ENCODE measurements at places on chromosomes 6 and 20. TPM values are rescaled to one million over a fixed set of nuclear protein-coding genes. Genes with fewer than 3 reads are reported as not detected.

Gene CDH26
- total RNA-seq = 6.4 TPM

Gene TENT5A
- 13.5 TPM for total RNA-seq

Gene GSTA1
- 1.4 TPM for total RNA-seq

Gene KCNG1
- 5.8 TPM for total RNA-seq

Gene BHLHE23
- total RNA-seq = not detected

Gene HAO1
- not detected for total RNA-seq

Gene CSTF1
- 50.3 TPM for total RNA-seq

Gene BEND6
- total RNA-seq = 2.5 TPM

Gene IPCEF1
- total RNA-seq = 8.8 TPM

Gene TPX2
- 16.1 TPM for total RNA-seq

Gene MAPK13
- total RNA-seq = 14.3 TPM

Gene GJA1
- total RNA-seq = 45.8 TPM

Gene TPBG
- total RNA-seq = 32.2 TPM

Gene GGTLC1
- total RNA-seq = not detected

Gene TFAP2C
- 1.2 TPM for total RNA-seq

Gene ARMH2
- total RNA-seq = not detected

Gene UST
- total RNA-seq = 12.3 TPM

Gene WFDC8
- not detected for total RNA-seq

Gene PAK5
- total RNA-seq = 0.06 TPM

Gene APOM
- total RNA-seq = 24.0 TPM

Gene LY6G6C
- not detected for total RNA-seq

Gene CPNE1
- total RNA-seq = 129 TPM

Gene RING1
- total RNA-seq = 39.8 TPM

Gene RIMS1
- 3.2 TPM for total RNA-seq

Gene DST
- total RNA-seq = 317 TPM

Gene ZC2HC1B
- 0.93 TPM for total RNA-seq

Gene C6orf15
- total RNA-seq = not detected

Gene SEMG1
- not detected for total RNA-seq

Gene TAGAP
- total RNA-seq = 3.3 TPM

Gene FOXA2
- not detected for total RNA-seq

Gene SLC52A3
- 4.3 TPM for total RNA-seq

Gene MLIP
- total RNA-seq = 5.0 TPM

Gene ECT2L
- total RNA-seq = 0.06 TPM

Gene GRM1
- 0.23 TPM for total RNA-seq

Gene BTNL2
- total RNA-seq = not detected

Gene RSPH9
- total RNA-seq = 1.2 TPM

Gene MOG
- total RNA-seq = not detected
